ENCODE measurements at places on chromosomes 1 and 21.

DNA sequence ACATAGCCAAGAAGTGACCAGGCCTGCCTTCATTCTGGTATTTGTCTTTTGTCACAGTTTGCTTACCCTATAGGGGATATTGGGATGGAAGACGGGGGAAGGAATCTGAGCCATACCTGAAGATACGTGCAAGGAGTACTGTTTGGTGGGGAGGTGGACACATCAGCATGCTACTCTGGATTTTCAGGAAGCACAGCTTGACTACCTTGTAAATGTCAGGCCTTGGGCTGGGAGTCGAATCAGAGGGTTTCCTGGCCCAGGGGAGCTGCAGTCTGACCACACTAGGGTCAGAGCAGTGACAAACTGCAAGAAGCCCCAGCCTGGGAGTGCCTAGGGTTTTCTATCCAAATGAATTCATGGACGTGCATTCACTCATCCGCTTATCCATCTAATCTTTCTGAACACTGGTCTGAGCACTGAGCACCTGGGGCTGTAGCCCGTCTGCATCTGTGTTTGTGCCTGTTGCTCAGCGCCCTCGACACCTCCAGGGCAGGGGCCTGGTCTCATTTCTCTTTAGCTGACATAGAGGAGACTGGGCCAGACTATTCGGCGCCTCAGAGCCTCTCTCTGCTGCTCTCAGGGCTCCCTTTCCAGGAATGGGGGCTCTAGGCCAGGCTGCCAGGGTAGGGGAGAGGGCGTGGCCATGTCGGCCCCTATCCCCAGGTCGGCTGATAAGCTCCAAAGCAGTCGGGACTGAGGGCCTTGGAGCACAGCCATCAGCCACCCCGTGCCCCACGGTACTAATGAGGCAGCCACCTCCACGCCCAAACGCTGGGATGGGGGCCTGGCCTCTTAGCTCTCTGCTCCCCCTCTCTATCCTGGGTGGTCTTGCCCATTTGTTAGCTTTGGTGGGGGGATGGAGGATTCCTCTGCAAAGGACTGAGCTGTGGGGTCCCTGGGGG is 47.0 kb upstream of the SLC2A1 start:
- no peak for ATAC-seq

GRCh38 chr1:76687307-76688175 is 179.7 kb upstream of the ST6GALNAC5 start:
- ATAC-seq = no peak

- peak; percentile 44 for ATAC-seq
Measured at GRCh38 chr1:161398900-161399256, 31.2 kb upstream of the CFAP126 start.

GRCh38 chr1:114104949-114105348 is 48.7 kb downstream of the SYT6 start:
- no peak for ATAC-seq

DNA sequence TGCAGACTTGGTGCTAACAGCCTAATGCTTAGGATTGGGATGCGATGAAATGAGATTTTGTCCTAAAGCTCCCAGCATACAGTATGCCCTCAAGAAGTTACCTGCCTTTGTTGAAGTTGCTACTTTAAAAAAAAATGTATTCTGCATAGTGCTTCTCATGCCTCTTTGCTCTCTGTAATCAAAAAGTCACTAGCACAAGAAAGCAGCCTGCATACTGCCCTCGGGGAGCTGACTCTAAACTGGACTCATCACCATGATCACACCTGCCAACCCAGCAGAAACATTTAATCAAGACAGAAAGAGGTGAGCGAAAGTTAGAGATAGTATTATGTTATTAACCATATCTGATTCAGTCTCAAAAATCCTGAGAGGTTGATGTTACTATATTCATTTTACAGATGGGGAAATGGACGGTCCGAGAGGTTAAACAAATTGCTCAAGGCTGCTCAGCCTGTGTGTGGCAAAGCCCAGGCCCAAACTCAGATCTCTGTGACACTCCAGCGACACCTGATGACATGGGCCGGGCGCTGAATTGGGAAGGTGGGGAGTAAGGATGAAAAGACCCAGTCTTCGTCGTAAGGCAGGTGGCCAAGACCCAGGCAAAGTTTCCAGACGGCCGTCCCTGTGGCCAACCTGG is 1.1 kb downstream of the BATF3 start:
- ATAC-seq = no peak

- peak; percentile 3 for ATAC-seq
Measured at GRCh38 chr1:150516050-150516591, 569 bp downstream of the FALEC start.

GRCh38 chr1:58058323-58058722 is 488.2 kb downstream of the OMA1 start:
- no peak for ATAC-seq

DNA sequence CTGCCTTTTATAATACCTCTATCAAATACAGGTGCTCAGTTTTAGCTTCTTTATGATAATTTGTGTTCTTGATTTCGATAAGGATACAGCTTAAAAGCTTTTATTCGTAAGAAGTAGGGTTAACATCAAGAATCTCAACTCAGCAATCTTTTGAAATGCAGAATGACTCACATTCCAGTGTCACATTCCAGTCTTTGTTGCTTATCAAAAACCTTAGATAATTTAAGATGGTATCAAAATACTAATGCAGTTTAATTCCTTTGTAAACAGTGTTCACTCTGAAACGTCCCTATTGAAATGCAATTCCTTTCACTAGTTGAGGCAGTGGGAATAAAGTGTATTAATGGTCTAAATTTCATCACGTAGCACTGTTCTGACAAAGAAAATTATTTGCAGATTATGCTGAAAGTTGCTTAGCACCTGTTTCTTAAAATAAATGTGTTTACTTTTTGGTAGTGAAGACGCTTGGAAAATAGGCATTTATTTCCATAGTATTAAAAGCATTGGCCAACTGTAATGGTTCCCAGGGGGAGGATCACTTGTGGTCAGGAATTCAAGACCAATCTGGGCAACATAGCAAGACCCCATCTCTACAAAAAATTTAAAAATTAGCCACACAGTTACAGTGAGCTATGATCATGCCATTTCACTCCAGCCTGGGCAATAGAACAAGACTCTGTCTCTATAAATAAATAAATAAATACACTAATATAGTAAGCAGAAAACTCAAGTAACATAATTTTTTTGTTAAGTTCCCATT is 10.1 kb upstream of the CNN3 start:
- no peak for ATAC-seq

- ATAC-seq = no peak
Measured at GRCh38 chr1:210291081-210291764, 37.5 kb upstream of the HHAT start.

DNA sequence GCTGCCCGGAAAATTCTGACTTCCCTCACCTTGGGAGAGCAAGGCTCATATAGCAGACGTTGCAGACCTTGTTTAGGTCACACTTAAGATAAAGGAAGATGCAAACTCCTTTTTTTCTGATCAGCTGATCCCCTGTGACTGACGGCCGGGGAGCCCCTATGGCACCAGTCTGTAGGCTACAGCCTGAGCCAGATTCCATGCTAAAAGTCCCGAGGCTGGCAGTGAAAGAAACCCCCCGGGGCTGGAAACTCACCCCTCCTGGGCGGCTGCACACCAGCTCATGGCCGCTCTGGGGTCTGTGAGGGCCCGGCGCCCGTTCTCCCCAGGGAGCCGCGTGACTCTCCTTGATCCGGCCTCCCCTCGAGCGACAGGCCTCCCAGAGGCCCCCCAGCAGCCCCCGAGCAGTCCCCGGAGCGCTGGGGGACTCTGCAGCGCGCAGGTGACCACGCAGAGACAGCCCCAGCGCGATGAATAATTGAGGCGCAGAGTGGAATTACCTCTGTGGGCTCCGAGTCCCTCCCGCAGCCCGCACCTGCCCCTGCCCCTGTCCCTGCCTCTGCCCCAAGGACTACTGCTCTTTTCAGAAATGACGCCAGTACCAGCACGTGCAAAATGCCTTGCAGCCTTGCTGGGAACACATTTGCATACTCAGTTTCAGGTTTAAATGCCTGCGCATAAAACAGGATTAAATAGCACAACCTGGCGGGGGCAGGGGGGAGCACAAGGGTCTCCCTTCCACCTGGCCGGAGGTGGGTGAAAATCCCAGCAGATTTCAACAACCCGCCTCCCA is 62.6 kb upstream of the CLDN14 start:
- ATAC-seq = no peak

DNA sequence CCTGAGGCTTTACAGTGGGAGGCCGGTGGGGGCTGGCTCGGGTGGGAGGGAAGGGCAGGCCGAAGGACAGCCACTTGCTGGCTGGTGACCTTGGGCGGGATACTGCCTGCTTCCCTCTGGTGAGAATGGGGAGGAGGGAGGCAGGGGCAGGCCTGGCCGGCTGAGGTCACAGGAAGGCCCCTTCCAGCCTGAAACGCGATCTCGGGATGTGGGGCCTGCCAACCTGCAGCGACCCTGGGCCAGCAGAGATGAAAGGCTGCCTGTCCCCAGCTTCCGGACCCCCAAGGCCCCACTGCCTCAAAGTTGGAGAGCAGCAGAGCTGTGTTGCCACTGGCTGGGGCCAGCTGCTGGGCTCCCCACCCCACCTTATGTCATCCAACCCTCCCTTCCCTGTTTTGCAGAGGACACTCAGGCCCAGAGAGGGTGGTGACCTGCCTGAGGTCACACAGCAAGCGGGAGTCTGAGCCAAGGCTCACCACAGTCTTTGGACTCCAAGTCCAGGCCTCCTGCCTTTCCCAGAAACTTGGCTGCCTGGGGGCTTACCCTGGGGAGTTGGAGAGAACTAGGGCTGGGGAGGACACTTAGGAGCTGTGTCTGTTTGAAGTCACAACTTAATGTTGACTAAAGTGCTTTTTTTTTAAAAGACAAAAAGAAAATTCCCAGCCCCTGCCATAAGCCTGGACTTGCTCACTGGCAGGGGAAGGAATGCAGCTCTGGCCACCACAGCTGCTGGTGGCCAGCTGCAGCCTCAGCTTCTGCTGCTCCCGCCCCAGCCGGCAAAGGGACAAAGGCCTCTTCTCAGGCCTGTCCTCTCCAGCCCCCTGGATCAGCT is 14.8 kb upstream of the WASF2 start:
- ATAC-seq = no peak

DNA sequence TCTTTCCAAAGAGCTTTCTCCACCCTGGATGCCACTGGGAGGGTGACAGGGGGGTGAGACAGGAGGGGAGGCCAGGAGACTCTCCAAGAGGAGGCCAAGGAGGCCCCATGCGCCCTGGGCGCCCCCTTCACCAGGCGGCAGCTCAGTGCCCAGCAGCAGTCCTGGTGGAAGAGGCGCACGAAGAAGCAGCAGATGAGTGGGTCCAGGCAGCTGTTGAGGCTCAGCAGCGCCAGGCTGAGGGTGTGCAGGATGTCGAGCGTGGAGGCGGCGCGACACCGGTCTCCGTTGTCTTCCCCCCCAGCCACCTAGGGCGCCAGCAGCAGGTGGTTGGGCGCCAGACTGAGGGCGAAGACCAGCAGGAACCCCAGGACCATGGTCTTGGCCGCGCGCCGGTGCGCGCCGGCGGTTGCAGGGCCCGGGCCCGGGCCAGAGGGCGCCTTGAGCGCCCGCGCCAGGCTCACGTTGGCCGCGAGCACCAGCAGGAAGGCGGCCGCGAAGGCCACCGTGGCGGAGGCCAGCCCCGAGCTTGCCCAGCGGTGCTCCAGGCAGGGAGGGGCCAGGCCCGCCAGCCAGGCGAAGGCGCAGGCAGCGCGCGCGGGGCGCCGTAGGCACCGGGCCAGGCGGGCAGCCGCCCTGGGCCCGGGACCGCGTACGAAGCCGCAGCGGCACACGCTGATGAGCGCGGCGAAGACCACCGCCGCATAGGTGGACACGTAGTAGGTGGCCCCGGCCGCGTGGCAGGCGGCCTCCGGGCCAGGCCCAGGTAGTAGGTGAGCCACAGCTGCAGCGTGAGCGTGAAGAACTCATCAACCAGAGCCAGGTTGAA is 8.6 kb downstream of the TMEM35B start:
- no peak for ATAC-seq

- no peak for ATAC-seq
Measured at GRCh38 chr1:36367066-36367465, 18.7 kb downstream of the STK40 start.

- no peak for ATAC-seq
Measured at GRCh38 chr1:89280766-89281165, 8.1 kb upstream of the GBP5 start.

GRCh38 chr1:35745124-35745730 is 24.6 kb downstream of the CLSPN start:
- no peak for ATAC-seq

GRCh38 chr1:234429434-234429806 is 49.6 kb downstream of the TARBP1 start:
- ATAC-seq = no peak

- ATAC-seq = no peak
Measured at GRCh38 chr1:19814244-19814661, 830 bp downstream of the RNF186 start.

GRCh38 chr21:17900281-17900989 is 81.3 kb upstream of the C21orf91 start:
- ATAC-seq = no peak

- ATAC-seq = no peak
Measured at GRCh38 chr21:15301736-15302135, 236.9 kb upstream of the NRIP1 start.

Data from activated CD4-positive, CD25-positive, alpha-beta regulatory T cell treated with anti-CD3 and anti-CD28 coated beads, Interleukin-2, amount 50 U/mL, for 24 hours (primary cell).